ENCODE measurements at places on chromosomes 16 and 17. TPM values are rescaled to one million over a fixed set of nuclear protein-coding genes. Genes with fewer than 3 reads are reported as not detected.

The FBF1 gene
- total RNA-seq = 16.6 TPM

The STX1B gene
- total RNA-seq = 2.0 TPM

The PMFBP1 gene
- total RNA-seq = not detected

The FSCN2 gene
- total RNA-seq = 2.3 TPM

The BCL6B gene
- not detected for total RNA-seq

The HOXB8 gene
- total RNA-seq = not detected

The NLGN2 gene
- 9.5 TPM for total RNA-seq

The RTN4RL1 gene
- total RNA-seq = 0.22 TPM

GRCh38 chr17:42982266-42982665, 1.9 kb downstream of the RUNDC1 start:
- DNase-seq = no peak

- DNase-seq = no peak
Measured at GRCh38 chr16:13081825-13082331, 180.5 kb downstream of the SHISA9 start.

DNA sequence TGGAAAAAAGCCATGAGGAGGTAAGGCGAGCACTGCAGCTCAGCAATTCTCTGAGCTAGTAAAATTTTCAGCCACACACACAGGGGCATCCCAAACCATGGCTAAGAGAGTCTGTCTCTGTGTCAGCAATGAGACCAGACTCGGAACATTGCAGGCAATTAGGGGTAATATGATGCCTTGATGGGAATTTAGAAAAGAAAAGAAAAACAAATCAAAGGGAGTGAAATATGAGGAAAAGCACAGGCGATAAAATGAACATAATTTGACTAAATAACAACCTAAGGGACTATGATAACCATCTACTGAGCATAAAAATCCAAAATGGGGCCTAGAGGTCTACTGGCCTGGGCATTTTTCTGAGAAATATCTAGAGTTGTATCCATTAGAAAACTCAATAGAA, 546.0 kb upstream of the PSMD7 start:
- no peak for DNase-seq

DNA sequence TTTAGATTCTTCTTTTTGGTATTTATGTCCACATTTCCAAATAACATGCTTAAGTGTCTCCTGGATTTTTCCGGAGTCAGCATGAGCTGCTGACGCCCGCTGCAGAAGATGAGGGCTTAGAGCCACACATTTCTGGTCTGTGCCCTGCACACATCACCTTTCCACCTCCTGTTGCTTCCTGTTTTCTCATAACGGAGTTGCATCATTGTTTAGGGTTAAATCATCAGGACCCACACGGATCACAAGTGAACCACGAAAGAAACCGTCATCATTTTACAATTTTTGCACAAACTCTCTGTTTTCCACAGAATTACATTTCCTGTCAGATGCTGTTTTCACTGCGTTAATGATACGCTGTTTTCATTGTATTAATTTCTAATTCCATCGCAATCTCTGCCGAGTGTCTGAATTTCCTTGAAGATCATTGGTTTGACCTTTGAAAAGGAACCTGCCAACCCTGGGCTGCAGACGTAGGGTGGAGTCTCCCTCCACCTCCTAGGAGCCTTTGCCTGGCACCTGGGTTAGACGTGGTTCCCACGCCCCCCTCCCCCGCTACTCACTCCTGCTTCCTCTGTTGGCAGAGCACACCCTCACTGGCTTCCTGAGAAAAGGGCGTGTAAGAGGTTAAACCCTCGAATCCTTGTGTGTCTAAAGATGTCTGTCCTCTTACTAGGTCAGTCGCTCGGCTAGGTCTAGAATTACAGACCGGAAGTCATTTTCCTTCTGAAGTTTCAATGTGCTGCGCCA, 68.2 kb downstream of the RNF213 start:
- no peak for DNase-seq

GRCh38 chr17:41976142-41976768, 9.7 kb downstream of the CNP start:
- peak; percentile 73 for DNase-seq

DNA sequence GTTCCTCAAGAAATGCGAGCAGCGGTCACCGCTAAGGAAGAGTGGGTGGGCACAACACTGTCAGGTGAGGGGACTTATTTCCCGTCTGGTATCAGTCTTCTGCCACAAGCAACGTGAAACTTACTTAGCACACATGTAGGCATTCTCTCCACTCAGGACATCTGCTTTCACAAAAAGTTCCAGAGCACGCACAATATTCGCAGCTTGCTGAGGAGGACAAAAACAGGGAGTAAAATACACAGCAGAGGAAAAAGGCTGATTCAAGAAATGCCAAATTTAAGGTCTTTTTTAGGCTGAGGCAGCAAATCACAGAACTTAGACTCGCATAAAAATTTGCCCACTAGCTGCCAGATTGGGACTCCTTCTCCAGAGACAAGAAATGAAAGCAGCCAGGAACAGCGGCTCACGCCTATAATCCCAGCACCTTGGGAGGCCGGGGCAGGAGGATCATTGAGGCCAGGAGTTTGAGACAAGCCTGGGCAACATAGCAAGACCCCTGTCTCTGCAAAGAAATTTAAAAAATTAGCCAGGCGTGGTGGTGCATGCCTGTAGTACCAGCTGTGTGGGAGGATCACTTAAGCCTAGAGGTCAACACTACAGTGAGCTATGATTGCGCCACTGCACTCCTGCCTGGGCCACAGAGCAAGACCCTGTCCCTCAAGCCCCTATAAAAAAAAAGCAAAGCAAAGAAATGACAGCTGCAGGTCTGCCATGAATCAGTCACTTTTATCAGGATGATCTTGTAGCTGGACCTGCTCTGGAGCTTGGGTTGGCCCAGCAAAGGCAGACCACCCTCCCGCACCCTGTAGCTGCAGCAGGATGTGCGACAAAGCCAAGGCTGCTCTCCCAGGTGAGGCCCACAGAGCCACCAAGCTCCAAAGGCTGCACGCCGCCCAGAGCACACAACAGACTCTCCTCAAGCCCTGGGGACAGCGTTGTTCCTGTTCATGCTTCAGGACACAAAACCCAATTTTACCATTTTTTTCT, 20.5 kb downstream of the USP36 start:
- DNase-seq = no peak

DNA sequence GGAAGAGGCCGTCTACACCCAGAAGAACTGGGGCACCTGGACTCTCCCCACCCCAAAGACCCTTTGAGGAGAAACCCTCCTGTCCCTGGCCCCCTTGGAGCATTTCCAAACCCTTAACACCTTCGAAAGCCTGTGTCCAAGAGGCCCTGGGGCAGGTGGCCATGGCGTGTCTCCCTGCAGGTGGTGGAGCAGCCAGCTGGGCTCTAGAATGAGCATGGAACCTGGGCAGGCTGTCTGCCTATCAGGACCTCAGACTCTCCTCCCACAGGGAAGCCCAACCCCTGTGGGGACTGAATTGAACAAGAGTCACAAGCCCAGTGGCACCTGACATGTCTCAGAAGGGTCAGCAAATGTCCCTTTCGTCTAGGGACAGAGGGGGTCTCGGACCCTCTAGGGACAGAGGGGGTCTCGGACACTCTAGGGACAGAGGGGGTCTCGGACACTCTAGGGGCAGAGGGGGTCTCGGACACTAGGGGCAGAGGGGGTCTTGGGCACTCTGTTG, 8.4 kb downstream of the CBX4 start:
- no peak for DNase-seq

DNA sequence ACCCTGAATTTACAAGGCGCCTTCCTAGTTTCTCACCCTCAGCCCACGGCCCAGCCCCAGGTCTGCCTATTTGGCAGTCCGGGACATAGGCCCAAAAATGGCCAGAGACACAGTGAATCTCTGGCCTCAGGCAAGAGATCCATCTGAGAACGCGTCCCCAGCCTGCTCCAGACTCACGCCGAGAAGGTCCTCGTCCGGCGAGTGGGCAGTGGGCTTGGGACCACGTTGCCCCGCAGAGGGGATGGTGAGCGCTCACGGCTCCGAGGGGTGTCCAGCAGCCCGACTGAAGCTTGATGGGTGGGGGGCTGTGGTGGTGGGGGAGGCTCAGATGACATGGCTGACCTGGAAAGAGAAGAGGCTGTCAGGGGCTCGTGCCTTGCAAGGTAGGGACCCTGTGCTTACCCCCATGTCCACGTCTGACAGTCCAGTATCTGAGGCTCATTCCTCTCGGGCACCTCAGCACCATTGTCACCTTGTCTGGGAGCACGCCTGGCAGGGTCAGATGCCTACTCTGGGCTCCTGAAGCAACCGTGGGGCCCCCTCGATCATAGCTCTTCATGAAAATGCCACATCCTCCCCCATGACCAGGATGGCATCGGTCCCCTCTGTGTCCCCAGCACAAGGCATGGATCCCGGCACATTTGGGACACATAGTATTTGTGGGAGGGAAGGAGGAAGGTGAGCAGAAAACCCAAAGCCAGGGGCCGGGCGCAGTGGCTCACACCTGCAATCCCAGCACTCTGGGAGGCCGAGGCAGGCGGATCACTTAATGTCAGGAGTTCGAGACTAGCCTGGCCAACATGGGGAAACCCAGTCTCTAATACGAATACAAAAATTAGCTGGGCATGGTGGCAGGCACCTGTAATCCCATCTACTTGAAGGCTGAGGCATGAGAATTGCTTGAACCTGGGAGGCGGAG, 9.6 kb downstream of the CARHSP1 start:
- no peak for DNase-seq

- DNase-seq = no peak
Measured at GRCh38 chr16:56279132-56279531, 87.8 kb downstream of the GNAO1 start.

DNA sequence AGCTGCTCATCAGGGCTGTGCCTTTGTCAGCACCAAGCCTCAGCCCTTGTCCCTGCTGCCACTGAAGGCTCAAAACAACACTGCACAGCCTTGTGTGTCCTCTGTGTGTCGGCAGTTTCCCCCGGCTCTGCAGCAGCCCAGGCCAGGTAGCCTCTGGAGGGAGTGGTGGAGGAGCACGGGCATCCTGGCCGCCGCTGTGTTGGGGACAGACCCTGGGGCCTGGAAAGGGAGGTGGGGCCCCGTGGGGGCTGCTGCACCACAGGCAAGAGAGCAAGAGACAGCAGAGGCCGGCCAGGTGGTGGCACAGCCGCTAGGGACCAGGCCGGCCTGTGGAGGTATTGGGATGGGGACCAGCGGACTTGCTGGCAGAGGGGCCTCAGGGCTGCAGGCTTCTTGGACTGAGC, 96.9 kb upstream of the ZNF750 start:
- DNase-seq = no peak

DNA sequence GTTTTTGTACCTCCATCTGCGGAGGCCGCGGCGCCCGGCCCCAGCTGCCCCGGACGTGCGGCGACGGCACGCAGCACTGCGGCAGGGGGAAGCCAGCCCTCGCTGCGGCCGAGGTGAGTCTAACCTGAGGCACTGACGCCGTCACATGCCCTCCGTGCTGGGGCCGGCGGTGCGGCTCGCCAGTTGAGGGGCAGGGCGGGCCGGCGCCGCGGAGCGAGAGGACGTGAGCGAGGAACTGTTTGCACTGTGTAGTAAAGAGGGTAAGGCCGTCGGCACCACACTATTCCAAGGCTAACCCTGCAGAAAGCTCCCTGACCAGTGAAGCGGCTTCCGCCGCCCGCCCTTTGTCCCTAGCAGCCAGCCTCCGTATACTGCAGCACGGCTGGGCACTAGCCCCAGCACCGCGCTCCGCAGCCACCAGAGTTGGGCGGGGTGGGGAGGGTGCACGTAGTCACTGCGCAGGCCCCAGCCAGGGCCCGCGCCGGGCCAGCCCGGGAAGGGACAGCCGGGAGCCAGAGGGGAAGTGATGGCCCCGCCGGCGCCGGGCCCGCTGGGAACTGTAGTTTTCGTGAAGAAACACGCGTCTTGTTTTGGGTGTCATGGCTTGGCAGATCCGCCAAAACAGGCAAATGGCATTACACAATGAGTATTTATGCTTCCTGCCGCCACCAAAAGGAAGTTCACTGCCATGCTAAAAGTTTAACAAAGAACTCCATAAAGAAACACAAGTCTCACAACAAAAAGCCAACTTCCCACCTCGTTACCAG, 580 bp upstream of the KANSL1 start:
- peak; percentile 100 for DNase-seq

DNA sequence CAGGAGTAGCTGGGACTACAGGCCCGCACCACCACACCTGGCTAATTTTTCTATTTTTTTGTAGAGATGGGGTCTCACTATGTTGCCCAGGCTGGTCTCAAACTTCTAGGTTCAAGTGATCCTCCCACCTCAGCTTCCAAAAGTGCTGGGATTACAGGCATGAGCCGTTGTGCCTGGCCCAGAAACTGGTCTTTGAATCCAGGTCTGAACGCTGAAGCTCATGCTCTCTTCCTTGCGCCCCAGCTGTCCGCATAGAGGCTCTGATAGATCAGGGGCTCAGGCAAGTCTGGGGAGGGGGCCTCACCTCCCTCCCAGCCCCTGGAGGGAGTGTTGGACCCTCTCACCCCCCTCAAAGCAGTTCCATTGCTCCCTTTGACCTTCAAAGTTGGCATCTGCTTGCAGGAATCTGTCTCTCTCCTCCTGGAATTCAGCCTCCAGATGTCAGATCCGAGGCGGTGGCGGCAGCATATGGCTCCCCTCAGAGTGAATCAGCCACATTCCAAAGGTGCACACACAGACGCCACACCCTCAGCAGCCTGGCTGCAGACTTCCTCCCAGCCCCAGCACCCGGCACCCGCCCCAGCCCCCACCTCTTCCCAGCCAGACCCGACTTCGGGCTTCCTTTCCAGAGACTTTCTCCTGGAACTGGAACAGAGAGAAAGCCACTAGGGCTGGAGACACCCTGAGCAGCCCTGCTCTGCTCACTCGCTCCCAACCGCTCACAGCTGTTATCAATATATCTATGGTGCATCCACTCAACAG, 16.9 kb upstream of the GLIS2 start:
- DNase-seq = peak; percentile 97

GRCh38 chr17:79224903-79225302, 150.3 kb downstream of the ENGASE start:
- no peak for DNase-seq

DNA sequence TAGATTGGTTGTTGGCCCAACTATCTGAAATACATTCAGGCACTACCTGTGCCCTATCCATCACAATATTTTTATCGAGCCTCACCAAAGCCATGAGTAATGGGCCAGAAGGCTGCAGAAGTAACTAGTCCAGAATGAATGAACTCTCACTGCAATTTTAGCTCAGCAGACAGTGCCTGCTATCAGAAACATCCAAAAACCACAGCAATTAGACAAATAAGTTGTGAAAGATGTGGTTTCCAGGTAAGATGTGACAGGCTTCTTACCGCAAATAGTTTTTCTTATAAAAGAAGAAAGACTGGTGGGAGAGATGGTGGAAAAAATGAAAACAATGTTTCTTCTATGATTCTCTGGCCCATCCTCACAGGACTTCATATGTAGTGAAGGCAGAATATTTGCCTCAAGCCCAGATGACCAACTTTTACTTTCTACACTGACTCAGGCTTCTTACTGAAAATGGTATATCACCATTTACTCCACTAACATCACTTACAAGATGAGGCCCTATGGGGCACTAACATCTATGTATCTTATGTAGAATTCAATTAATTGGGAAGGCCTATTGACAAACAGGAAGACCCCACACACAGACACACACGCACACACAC, 9.8 kb upstream of the RFFL start:
- no peak for DNase-seq

- peak; percentile 22 for DNase-seq
Measured at GRCh38 chr16:52251495-52251894, 295.4 kb downstream of the TOX3 start.
